Naive thymus-derived CD8-positive, alpha-beta T cell (primary cell): ENCODE measurements at places on chromosomes 1 and 21. TPM values are rescaled to one million over a fixed set of nuclear protein-coding genes. Genes with fewer than 3 reads are reported as not detected.

ASPM gene
- not detected for polyA plus RNA-seq

DNA sequence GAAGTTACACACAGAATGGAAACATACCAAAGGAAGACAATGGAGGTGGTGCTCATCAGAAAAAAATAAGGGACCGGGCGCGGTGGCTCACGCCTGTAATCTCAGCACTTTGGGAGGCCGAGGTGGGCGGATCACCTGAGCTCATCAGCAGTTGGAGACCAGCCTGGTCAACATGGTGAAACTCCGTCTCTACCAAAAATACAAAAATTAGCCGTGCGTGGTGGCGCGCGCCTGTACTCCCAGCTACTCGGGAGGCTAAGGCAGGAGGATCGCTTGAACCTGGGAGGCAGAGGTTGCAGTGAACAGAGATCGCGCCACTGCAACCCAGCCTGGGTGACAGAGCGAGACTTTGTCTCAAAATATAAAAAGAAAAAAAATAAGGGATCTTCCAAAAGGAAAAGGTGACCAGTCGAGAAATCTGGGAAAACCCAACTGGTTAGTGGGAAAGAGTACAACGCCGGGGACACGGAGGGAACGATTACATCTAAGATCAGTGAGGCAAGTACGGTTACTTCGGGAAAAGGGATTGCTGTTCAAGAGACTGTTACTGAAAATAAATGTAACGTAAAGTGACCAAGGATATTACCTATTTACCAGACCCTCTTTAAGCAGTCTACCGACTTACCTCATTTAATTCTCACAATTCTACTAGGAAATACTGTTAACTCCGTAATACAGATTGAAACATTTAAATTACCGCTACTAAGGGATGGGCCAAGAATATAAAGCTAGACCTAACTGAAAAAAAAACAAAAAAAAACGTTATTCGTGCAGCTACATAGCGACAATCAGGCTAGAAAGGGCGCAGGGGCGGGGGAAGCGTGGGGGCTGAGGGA is 822 bp downstream of the CCT3 start:
- no peaks in the 10 kb centered on the region for H3K36me3 ChIP-seq
- peak overlapping the region; percentile 97 for H3K4me3 ChIP-seq
- no peak for DNase-seq
- H3K27me3 ChIP-seq: no peaks in the 10 kb centered on the region
- peak overlapping the region; percentile 98 for H3K27ac ChIP-seq

TMEM61 gene
- not detected for polyA plus RNA-seq

- DNase-seq: peak; percentile 77
Observed at GRCh38 chr1:48093696-48094528, 96.7 kb upstream of the TRABD2B start.

DNA sequence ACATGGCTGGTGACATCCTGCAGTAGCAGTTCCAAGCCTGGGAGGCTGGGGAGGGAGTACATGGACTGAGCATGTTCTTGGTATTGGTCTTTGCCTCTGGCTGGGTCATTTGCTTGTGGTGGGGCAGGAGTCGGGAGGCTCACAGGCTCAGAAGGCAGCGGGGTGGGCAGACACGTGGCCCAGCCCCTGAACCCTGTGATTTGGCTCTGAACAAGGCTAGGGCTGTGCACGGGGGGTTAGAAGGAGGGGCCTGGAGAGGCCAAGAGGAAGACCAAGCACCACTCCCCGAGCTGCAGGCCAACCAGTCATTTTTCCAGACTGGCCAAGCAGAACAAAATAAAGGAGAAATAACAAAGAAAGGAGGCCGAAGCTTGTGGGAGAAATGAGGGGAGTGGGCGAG is 9.7 kb upstream of the PRELP start:
- no peak for DNase-seq
- no peak overlapping the region for H3K27ac ChIP-seq
- no peak overlapping the region for H3K4me3 ChIP-seq
- peaks cover 67% of the 10 kb centered on the region for H3K27me3 ChIP-seq
- no peaks in the 10 kb centered on the region for H3K36me3 ChIP-seq
- no peaks in the 10 kb centered on the region for H3K4me1 ChIP-seq

- no peaks in the 10 kb centered on the region for H3K36me3 ChIP-seq
- peak overlapping the region; percentile 21 for H3K27ac ChIP-seq
- DNase-seq: no peak
Observed at GRCh38 chr1:193589597-193590040, 403.2 kb upstream of the B3GALT2 start.

TMCO4 gene
- polyA plus RNA-seq: 15.3 TPM

DNA sequence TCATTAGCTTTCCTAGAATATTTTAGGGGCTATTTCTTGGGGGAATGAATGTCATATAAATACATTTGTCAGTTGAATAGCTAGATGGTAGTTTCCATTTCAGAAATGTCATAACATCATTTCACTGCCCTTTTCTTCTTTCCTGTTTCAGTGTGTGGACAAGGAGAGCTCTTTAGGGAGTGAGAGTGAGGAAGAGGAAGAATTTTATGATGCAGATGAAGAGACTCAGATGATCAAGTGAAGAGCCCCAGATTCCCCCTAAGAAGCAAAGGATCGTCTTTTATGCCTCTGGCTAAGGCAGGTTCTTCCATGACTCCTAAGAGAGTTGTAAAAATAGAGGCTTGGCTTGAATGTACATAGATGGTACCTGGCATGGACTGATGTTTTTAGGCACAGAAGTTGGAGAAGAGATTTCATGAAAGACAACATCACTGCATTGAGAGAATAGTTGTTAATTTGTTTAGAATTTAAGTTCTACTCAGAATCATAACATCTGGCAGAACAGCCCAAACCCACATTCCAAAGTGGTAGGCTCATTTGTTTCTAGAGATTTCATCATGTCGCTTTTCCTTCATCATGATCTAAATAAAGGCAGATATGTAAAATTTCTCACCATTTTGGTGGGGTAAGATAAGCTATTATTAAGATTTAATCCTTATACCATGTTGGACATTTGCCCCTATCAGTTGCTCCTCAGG is 44.2 kb upstream of the MAB21L3 start:
- no peak overlapping the region for H3K4me3 ChIP-seq
- no peak overlapping the region for H3K27ac ChIP-seq
- peaks cover 13% of the 10 kb centered on the region for H3K36me3 ChIP-seq
- H3K27me3 ChIP-seq: peaks cover 8% of the 10 kb centered on the region

GRCh38 chr1:24383381-24383940 is 30.1 kb downstream of the STPG1 start:
- H3K4me1 ChIP-seq: peaks cover 15% of the 10 kb centered on the region
- no peak overlapping the region for H3K27ac ChIP-seq
- DNase-seq: no peak
- no peak overlapping the region for H3K4me3 ChIP-seq
- no peaks in the 10 kb centered on the region for H3K27me3 ChIP-seq

DNA sequence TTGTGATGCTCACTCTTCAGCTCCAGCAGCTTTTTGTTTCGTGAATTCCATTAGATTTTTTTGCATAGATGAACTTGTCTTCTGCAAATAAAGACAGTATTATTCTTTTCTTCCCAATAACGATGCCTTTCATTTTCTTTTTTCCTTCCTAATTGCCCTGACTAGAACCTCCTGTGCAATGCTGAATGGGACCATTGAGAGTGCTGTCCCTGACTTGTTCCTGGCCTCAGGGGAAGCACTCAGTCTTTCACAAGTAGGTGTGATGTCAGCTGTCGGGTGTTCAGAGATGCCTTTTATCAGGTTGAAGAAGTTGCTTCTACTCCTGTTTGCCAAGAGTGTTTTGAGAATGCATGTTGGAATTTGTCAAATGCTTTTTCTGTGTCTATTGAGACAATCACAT is 64.3 kb upstream of the ADARB1 start:
- DNase-seq: no peak
- H3K4me3 ChIP-seq: no peak overlapping the region
- H3K27ac ChIP-seq: no peak overlapping the region
- H3K27me3 ChIP-seq: peaks cover 2% of the 10 kb centered on the region
- H3K4me1 ChIP-seq: no peaks in the 10 kb centered on the region
